ENCODE measurements at places on chromosomes 1 and 21. TPM values are rescaled to one million over a fixed set of nuclear protein-coding genes. Genes with fewer than 3 reads are reported as not detected.

The TCHH gene
- 0.49 TPM for total RNA-seq

The LCE1E gene
- not detected for total RNA-seq

GRCh38 chr1:239058190-239058589 lies 328.2 kb upstream of the CHRM3 start:
- no peak for DNase-seq

The AMY1C gene
- total RNA-seq: not detected

The ANGPTL3 gene
- not detected for total RNA-seq

The SEC16B gene
- total RNA-seq: 6.8 TPM

The IRF6 gene
- total RNA-seq: 3.9 TPM

DNA sequence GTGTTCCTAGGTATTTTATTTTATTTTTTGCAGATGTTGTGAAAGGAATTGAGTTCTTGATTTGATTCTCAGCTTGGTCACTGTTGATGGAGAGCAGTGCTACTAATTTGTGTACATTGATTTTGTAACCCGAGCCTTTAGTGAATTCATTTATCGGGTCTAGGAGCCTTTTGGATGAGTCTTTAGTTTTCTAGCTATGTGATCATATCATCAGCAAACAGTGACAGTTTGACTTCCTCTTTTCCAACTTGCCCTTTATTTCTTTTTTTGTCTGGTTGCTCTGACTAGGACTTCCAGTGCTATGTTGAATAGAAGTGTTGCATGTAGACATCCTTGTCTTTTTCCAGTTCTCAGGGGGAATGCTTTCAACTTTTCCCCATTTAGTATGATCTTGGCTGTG lies 138.9 kb downstream of the LHX8 start:
- DNase-seq: no peak

GRCh38 chr1:89699451-89699986 lies 66.6 kb downstream of the LRRC8C start:
- DNase-seq: no peak

- DNase-seq: no peak
Observed at GRCh38 chr1:213082420-213083111, 31.5 kb downstream of the RPS6KC1 start.

The LGR6 gene
- total RNA-seq: 76.6 TPM

The HPCA gene
- total RNA-seq: not detected

The TRAF3IP3 gene
- 3.3 TPM for total RNA-seq

DNA sequence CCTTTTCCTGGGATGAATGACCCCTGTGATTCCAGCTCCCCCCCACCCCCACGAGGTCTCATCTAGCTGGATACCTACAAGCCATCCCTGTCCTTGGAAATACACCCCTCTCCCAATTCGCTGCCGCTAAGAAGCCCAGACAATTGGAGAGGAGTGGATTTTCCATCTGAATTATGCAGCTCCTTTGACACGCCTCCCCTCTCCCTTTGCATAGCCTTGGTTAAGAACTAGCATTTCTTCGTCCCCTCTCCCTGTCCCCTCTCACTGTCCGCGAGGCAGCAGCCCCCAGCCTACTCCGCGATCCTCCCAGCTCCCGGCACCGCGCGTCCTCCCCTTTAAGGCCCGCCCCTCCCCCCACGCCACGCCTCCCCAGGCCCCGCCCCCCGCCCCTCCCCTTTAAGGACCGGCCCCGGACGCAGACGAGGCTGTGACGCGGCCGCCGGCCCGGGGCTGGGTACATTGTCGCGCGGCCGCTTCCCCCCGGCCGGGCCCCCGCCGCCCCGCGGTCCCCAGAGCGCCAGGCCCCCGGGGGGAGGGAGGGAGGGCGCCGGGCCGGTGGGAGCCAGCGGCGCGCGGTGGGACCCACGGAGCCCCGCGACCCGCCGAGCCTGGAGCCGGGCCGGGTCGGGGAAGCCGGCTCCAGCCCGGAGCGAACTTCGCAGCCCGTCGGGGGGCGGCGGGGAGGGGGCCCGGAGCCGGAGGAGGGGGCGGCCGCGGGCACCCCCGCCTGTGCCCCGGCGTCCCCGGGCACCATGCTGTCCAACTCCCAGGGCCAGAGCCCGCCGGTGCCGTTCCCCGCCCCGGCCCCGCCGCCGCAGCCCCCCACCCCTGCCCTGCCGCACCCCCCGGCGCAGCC lies at the start of gene MAPKAPK2:
Gene MAPKAPK2 (plus strand): TSS at position 428 of the 856 bp plus-strand sequence. CDS start 325 bp downstream, at position 753.
- no peak for DNase-seq

DNA sequence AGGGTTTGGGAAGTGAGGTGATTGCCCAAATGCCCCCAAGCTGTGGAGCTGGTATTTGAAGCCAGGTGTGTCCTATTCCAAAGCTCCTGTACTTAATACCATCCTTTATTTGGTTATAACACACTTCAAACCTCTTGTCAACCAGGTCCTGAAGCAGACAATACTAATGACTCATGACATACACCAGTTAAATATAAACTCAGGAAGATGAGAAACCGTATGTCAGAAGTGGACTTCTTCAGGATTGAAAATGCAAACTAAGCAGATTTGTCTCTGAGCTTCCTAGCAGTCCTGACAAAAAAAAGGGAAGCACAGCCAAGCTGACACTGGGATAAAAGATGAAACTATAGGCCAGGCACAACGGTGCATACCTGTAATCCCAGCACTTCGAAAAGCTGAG lies 70.6 kb downstream of the ALPL start:
- no peak for DNase-seq

The FLVCR1 gene
- 7.6 TPM for total RNA-seq

- no peak for DNase-seq
Observed at GRCh38 chr1:207838156-207839082, 72.5 kb downstream of the CD34 start.

The GSTM3 gene
- total RNA-seq: 68.6 TPM

GRCh38 chr1:156245451-156246232 lies 2.2 kb downstream of the PAQR6 start:
- no peak for DNase-seq

DNA sequence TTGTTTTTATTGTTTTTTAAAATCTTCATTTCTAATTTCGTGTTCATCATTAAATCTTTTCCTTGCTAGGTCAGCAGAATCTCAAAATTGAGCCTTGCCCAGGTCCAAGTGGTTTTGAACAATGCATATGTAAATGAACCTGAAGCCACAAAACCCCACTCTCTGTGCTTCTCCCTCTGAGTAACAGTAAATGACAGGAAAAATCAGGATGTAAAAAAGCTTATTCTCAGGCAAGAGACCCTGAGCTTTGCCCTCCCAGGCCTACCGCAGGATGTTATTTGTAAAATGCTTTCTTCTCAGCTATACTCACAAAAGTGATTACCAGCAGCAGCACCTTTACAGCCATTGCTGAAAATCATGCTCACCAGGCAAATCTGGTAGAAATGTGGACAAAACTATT lies 47.6 kb downstream of the TYW3 start:
- DNase-seq: no peak

DNA sequence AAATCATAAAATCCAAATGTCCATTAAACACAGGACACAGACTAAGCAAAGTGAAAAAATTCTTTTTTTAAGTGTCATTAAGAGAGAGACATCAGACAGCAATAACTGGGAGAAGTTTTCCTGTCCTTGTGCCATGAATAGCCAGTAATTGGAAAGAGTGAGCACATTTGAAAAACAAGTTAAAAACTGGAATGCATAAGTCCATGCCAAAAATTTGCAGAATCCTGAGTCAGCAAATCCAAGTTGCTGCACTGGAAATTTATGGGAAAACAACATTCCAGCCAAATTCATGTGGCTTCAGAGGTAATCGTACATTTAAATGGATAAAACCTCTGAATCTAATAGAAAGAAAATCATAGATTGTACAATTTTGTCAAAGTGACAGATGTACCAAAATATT lies 291.4 kb downstream of the LRRC40 start:
- DNase-seq: no peak

DNA sequence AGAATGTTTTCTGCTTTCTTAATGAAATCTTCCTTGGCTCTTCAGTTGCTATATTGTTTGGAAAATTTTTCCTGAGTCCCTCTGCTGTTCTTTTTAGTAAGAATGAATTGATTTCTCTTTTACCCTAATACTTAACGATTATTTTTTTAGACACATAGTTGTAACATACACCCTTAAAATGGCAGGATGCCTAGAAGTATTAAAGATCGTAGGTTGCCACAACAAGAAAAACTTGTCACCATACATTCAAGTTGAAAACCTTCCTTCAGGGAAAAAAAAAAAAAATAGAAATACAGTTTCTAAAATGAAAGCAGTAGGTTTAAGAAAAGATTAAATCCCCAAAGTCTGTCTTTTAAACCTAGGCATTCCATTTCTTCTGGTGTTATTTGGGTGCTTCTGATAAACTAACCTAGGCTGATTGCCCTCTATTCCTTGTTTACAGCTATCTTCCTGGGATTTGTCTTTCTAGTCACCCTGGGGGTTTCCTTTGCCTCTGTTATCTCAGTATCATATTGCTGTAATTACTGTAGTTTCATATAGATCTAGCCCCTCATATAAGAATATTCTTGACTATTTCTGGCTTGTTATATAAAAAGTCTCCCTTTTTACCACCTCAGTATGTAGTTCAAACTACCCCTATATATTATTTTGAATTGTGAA lies 16.8 kb downstream of the SUCO start:
- DNase-seq: no peak

DNA sequence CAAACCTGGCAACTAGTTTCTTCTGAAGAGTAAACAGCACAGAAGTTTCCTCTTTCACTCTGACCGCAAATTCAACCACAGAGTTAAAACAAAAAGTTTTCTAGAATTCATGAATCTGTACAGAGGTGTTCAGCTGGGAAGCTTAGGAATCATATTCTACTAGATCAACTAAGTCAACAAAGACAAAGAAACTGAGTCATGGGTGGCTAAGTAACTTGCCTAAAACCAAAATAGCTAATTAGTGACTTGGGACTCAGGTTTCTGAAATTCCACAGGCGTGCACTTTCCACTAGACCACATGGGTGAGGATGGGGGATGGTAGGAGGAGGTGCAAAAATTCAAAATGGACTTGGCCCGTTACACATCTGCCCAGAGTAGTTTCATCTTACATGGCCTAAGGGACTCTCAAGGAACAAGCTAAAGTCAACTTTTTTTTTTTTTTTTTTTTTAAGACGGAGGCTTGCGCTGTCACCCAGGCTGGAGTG lies 25.8 kb downstream of the PTPN14 start:
- no peak for DNase-seq

DNA sequence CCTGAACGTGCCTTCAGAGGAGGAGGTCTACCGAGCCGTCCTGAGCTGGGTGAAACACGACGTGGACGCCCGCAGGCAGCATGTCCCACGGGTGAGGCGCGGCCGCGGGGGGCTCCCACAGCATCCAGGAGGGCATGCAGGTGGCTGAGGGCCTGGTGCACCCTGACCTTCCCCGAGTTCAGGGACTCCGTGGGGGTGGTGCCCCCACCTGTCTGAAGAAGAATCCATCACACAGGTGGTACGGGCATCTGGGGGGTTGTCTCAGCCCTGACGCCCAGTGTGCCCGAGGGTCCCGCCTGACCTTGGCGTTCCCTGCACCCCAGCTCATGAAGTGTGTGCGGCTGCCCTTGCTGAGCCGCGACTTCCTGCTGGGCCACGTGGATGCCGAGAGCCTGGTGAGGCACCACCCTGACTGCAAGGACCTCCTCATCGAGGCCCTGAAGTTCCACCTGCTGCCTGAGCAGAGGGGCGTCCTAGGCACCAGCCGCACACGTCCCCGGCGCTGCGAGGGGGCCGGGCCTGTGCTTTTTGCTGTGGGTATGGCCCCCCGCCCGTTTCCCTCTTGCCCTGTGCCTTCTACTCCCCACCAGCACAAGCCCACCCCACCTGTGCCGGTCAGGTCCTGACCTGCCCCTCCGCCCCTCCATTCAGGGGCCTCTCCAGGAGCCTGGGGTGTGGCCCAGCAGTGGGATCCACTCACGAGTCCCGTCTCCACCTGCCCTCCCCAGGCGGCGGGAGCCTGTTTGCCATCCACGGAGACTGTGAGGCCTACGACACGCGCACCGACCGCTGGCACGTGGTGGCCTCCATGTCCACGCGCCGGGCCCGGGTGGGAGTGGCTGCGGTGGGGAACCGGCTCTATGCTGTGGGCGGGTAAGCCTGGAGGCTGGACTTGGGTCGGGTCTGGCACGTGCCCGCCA lies 2.3 kb downstream of the KLHL17 start:
- no peak for DNase-seq

- no peak for DNase-seq
Observed at GRCh38 chr1:98920441-98921110, 84.1 kb downstream of the PLPPR5 start.

DNA sequence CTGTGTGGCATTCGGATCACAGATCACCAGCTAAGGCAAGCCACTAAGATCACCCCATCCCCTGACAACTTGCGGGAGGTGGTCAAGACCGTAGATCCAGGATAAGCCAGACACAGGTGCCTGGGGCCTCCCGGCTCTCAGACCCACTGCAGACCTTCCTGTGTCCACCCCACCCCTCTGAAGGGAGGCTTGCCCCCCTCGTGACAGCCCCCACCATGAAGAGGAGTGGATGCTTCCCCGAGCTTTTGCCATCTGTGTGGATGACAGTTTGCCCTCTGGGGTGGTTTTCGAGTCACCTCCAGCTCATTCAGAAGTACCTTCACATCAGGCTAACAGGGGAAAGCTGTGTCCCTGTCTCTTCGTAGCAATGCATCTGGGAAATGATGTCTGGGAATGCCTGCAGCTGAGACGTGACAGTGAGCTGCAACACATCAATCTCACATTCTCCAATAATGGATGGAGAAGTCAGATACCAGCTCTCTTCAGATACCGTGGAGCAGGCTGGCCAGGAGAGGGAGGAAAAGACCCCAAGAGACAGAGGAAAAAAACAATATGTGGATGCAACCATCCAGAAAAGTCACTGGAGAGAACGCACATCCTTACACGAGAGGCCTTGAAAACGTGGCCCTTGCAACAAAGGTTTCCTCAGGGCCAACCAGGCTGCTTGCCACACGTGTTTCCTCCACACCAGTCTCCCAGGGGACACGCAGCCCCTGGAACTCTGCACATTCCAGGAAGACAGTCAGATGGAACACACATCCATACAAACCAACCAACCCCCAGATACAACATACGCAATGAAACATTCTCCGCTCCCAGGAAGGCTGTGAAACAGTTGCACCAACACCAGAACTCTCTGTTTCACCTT lies 20.4 kb upstream of the FHAD1 start:
- DNase-seq: no peak

- no peak for DNase-seq
Observed at GRCh38 chr1:164369698-164370365, 189.2 kb upstream of the PBX1 start.

DNA sequence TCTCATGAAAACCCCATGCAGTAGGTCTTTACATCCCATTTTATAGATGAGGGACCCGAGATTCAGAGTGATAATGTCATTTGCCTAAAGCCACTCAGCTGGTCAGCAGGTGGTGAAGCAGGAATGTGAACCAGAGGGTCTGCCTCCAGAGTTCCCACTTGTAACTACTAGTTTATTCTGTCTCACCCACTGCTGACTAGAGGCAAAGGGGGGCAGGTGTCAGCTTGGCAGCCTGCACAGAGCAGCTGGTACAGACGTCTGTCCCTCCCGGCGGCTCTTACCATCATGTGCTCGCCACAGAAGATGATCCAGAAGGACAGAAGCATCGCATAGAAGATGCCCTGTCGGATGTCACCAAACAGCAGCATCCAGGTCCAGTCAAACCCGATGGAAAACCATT lies 82.4 kb downstream of the WLS start:
- DNase-seq: no peak

Data from thoracic aorta (tissue), 2 donors.